Skin of body (tissue), 3 donors: ENCODE measurements at places on chromosomes 5 and 9.
A peak's percentile ranks its signal among the peaks of the same experiment; 100 is the strongest.

DNA sequence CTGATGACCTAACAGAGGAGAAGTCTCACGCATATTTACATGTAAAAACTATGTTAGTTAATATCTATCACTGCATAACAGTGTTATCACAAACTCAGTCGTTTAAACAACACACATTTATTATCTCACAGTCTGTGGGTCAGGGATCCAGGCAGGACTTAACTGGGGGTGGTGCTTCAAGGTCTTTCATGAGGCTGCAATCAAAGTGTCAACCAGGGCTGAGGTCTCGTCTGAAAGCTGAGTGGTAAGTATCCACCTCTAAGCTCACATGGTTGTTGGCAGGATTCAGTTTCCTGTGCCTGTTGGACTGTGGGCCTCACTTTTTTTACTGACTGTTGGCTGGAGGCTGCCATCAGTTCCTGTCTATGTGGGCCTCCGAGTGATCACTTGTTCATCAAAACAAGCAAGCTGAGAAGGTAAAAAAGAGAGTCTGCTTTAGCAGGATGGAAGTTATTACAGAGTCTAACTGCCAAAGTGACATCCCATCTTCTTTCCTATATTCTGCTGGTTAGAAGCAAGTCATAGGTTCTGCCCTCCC lies 188.6 kb downstream of the CARTPT start:
- no peak for DNase-seq

- DNase-seq, result no peak
These were observed at the start of gene NEK6 for GRCh38 chr9:124257844-124258606. Gene NEK6 (plus strand): TSS chr9:124257949. CDS start chr9:124301965, 44,016 bp downstream.

DNA sequence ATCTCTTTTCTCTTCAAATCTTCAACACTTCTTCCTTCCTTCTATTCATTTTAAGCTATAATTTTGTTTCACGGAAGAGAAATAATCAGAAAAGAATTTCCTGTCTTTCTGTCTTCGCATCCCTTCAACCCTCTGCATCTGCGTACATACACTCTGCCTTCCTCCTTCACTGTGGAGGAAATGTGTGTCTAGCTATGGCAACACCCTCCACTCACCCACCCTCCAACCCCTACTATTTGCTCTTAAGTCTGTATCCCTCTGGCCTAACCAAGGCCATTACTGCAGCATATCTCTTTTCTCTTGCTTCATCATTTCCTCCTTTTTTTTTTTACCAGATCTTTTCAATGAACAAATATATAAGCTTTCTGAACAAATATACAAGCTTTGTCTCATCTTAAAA lies 105.7 kb upstream of the NUDT12 start:
- no peak for DNase-seq

GRCh38 chr5:101678481-101679193 lies 617.4 kb downstream of the SLCO4C1 start:
- DNase-seq, result peak; percentile 2

GRCh38 chr9:70229026-70229425 lies 29.8 kb upstream of the SMC5 start:
- DNase-seq, result no peak
